ENCODE measurements at places on chromosomes 2 and 18. TPM values are rescaled to one million over a fixed set of nuclear protein-coding genes. Genes with fewer than 3 reads are reported as not detected.

DNA sequence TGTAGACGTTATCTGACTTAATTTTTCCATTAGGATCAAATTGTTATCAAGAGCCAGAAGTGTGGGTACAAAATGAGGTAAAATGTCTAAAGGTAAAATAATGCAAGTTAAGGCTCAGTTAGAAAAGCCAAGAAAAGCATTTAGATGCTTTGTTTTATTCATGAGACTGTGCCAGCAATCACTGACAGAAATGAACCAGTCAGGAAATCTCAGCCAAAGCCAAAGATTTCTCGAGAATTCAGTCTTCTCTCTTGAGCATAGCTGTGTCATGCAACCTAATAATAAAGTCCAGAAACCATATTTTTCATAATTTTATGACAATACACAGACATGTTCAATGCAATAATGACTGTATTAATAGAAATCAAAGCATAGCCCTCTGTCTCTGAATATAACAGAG, 43.5 kb upstream of the ZNF397 start:
- H3K36me3 ChIP-seq = no peaks in the 10 kb centered on the region
- DNase-seq = no peak
- H3K4me1 ChIP-seq = peaks cover 7% of the 10 kb centered on the region
- no peaks in the 10 kb centered on the region for H3K27me3 ChIP-seq

DNA sequence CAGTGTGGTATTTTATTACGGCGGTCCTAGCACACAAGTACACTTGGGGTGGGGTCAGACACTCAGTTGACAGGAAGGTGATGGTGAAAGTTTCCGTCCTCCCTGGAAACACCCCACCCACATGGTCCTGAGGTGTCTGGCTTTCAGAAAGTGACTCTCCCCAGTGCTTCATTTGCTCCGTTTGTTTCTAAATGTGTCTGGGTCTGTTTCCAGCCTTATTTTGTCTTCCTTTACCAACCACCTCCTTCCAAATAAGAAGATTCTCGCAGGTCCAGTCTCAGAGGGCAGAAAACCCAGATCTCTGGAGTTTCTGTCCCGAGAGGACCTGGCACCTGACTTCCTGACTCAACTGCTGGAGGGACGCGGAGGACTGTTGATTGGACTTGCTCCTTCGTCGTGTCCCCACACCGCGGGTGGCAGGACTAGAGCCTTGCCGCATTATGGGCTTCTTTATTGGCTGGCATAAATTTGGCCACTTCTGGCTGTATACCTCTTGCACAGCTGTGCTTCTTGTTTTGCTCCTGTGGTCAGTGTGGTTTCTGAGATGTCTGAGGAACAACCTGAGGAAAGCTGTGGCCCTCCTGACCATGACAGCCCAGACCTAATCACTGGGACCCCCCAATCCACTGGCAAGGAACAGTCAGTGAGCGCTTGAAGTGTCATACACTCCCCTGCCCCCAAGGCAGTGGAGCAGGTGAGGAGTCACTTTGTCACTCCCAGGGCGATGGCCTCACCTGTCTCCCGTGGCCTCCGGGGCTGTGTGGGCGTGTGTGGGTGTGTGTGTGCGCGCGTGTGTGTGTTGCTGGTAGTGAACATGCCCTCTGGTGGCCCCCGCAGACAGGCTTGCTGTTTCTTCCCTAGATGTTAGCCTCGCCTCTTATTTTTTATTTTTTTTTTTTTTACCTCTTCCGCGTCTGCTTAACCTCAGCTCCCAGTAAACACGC, 45.6 kb downstream of the MEX3C start:
- H3K27ac ChIP-seq = no peak overlapping the region
- peaks cover 5% of the 10 kb centered on the region for H3K4me1 ChIP-seq

DNA sequence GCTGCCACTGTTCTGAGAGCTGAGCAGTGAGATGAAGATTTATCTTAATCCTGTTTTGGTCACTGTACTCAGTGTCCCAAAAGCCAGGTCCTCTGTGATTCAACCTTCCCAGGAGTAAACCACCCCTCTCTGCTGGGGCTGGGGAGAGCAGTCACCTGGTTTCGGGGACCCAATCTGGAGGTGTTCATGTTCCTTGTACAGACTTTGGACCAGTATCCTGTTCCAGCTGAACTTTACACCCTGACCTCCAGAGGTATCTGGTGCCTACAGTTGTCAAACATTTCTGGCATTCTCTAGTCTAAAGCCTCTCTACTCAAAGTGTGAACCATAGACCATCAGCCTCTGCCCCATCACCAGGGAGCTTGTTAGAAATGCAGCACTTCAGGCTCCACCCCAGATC, 22.1 kb downstream of the CERS6 start:
- no peaks in the 10 kb centered on the region for H3K27me3 ChIP-seq
- H3K4me3 ChIP-seq = no peak overlapping the region
- no peak for DNase-seq
- H3K27ac ChIP-seq = no peak overlapping the region
- H3K36me3 ChIP-seq = peaks cover 4% of the 10 kb centered on the region
- peaks cover 40% of the 10 kb centered on the region for H3K4me1 ChIP-seq

DNA sequence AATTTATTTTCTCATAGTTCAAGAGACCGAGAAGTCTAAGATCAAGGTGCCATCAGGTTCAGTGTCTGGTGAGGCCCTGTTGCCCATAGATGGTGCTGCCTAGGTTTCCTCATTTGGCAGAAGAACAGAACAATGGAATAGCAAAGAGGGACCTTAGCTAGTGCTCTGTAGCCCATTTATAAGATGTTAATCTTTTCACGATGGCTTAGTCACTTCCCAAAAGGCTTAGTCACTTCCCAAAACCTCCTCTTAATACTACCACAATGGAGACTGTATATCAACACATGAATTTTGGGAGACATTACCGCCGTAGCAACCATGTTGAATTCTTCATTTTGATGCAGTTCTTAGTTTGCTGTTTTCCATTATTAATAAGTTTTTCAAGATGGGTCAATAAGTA, 246.3 kb upstream of the NRP2 start:
- H3K4me3 ChIP-seq = no peak overlapping the region
- H3K27ac ChIP-seq = no peak overlapping the region
- H3K27me3 ChIP-seq = no peaks in the 10 kb centered on the region
- H3K36me3 ChIP-seq = peaks cover 6% of the 10 kb centered on the region
- no peak for DNase-seq
- H3K4me1 ChIP-seq = no peaks in the 10 kb centered on the region

DNA sequence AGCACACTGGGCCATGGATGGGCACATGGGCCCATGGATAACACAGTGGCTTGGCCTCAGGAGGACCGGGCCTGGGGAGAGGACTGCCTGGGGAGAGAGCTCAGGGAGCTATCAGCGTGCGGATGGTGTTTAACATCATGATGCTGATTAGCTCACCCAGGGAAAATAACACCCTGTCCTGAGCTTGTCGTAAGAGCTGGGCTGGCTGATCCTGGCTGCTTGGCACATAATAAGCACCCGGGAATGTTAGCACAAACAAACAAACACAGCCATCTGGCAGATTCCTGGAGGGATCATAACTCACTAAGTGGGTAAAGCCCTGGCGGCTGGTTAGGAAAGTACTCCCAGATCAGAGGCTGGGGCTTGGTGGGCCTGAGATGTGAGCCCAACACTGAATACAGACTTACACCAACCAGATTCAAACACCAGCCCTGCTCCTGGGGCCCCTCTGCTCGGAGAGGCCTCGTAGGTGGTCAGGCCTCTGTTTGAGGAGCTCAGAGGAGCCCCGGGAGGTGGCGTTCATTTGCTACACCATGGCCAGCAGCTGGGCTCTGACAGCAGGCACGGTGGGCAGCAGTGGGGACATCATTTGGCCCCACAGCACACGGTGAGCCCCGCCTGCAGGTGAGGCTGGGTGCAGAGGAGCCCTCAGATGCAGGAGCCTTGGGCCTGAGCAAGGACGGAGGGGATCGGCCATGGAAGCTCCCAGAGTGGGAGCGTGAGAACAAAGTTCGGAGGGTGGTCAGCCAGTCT, 193.4 kb upstream of the HDAC4 start:
- H3K27me3 ChIP-seq = peaks cover 4% of the 10 kb centered on the region
- peaks cover 3% of the 10 kb centered on the region for H3K36me3 ChIP-seq
- H3K27ac ChIP-seq = no peak overlapping the region

GAL3ST2 gene
- total RNA-seq = 0.19 TPM

EGR4 gene
- total RNA-seq = 1.2 TPM

GRCh38 chr2:73291461-73292315, 1.7 kb downstream of the EGR4 start:
- no peaks in the 10 kb centered on the region for H3K4me1 ChIP-seq
- no peak overlapping the region for H3K27ac ChIP-seq
- no peaks in the 10 kb centered on the region for H3K36me3 ChIP-seq
- no peak for DNase-seq
- H3K27me3 ChIP-seq = peaks cover 95% of the 10 kb centered on the region

DNA sequence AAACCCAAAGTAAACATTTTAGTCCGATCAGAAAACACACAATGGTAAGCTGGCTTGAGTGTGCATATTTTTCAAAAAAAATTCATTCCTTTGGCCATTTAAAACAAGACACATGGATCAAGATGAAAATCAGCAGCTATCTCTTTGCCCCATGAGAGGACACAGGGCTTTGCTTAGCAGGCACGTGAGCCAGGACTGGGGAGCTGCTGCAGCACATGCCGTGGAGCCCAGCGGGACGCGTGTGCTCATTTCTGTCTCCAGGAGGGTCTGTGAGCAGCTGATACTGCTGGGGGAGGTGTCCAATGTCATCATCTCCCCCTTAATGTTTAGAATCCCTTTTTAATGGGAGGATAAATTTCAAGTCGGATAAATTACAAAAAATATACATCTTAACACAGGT, 49.8 kb upstream of the CNGA3 start:
- H3K36me3 ChIP-seq = no peaks in the 10 kb centered on the region
- no peak overlapping the region for H3K4me3 ChIP-seq
- peaks cover 33% of the 10 kb centered on the region for H3K4me1 ChIP-seq
- no peak for DNase-seq
- H3K27ac ChIP-seq = no peak overlapping the region

DNA sequence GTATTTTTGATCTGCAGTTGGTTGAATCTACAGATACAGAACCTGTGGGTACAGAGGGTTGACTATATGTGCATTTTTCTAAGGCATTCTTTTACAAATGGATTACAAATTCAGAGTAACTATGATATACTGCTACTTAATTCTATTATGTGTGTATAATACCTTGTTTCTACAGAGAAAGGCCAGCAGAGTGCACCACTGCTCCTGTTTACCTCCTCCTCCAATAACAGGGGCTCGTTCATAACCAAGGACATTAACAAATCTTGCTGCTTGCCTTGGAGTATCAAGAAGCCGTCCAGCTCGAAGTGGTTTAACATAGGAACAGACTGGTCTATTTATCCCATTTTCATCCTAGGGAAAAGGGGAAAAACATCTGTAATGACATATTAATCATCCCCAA, 16.4 kb downstream of the CEP76 start:
- no peak for DNase-seq
- peaks cover 3% of the 10 kb centered on the region for H3K36me3 ChIP-seq
- H3K27ac ChIP-seq = no peak overlapping the region
- no peaks in the 10 kb centered on the region for H3K27me3 ChIP-seq
- no peak overlapping the region for H3K4me3 ChIP-seq

ATP8B1 gene
- total RNA-seq = 21.7 TPM

PSMG2 gene
- total RNA-seq = 59.0 TPM

- H3K27ac ChIP-seq = no peak overlapping the region
- peaks cover 4% of the 10 kb centered on the region for H3K36me3 ChIP-seq
- no peak overlapping the region for H3K4me3 ChIP-seq
- H3K27me3 ChIP-seq = no peaks in the 10 kb centered on the region
- peaks cover 4% of the 10 kb centered on the region for H3K4me1 ChIP-seq
Observed at GRCh38 chr2:25090801-25091200, 48.9 kb downstream of the EFR3B start.
